ENCODE measurements at places on chromosomes 13 and 19. TPM values are rescaled to one million over a fixed set of nuclear protein-coding genes. Genes with fewer than 3 reads are reported as not detected.

Gene ACP7
- not detected for polyA plus RNA-seq

Gene OR7D2
- polyA plus RNA-seq, result 0.43 TPM

Gene CYP4F8
- not detected for polyA plus RNA-seq

Gene ZNF888
- 2.1 TPM for polyA plus RNA-seq

Gene ACER1
- not detected for polyA plus RNA-seq

Gene CEACAM3
- polyA plus RNA-seq, result not detected

Gene BEST2
- polyA plus RNA-seq, result not detected

Gene CAMSAP3
- polyA plus RNA-seq, result 0.44 TPM

Gene LCP1
- 835 TPM for polyA plus RNA-seq

Gene RUBCNL
- 82.6 TPM for polyA plus RNA-seq

Gene HCN2
- polyA plus RNA-seq, result not detected

Gene ZNF296
- polyA plus RNA-seq, result 74.4 TPM

Gene FXYD3
- not detected for polyA plus RNA-seq

Gene GSX1
- polyA plus RNA-seq, result not detected

Gene PEX11G
- polyA plus RNA-seq, result 2.8 TPM

Gene ZNF816
- polyA plus RNA-seq, result 9.2 TPM

Gene KLK8
- polyA plus RNA-seq, result not detected

Gene CGB5
- not detected for polyA plus RNA-seq

Gene CD33
- polyA plus RNA-seq, result 0.55 TPM

Gene NLRP5
- not detected for polyA plus RNA-seq

Gene ATP13A1
- 59.0 TPM for polyA plus RNA-seq

Gene FAM216B
- polyA plus RNA-seq, result not detected

Gene ZNF540
- polyA plus RNA-seq, result 5.1 TPM

Gene MISP3
- 0.16 TPM for polyA plus RNA-seq

Gene APOC4
- not detected for polyA plus RNA-seq

Gene CDX2
- polyA plus RNA-seq, result not detected

Gene DENND1C
- 80.7 TPM for polyA plus RNA-seq

Gene SYT3
- not detected for polyA plus RNA-seq

Gene C1QTNF9B
- polyA plus RNA-seq, result not detected

Gene TMEM150B
- polyA plus RNA-seq, result not detected

Gene MVB12A
- polyA plus RNA-seq, result 22.2 TPM

Gene PODNL1
- polyA plus RNA-seq, result not detected

Gene SIGLEC14
- polyA plus RNA-seq, result 15.0 TPM

Gene SLC7A10
- polyA plus RNA-seq, result not detected

Gene CCDC159
- polyA plus RNA-seq, result 24.1 TPM

Gene SPTBN4
- not detected for polyA plus RNA-seq

Gene COL5A3
- not detected for polyA plus RNA-seq

Gene CRTC1
- polyA plus RNA-seq, result 1.7 TPM

Gene C19orf67
- not detected for polyA plus RNA-seq

Gene RFX1
- polyA plus RNA-seq, result 3.7 TPM

Gene FFAR2
- polyA plus RNA-seq, result not detected

Gene CBARP
- polyA plus RNA-seq, result not detected

Gene SELENOV
- polyA plus RNA-seq, result not detected

Gene SUGP2
- polyA plus RNA-seq, result 11.8 TPM

Gene POU2F2
- 89.1 TPM for polyA plus RNA-seq

Gene LSR
- polyA plus RNA-seq, result 49.1 TPM

Gene ATP1A3
- polyA plus RNA-seq, result 1.2 TPM

Gene PRR19
- 0.55 TPM for polyA plus RNA-seq

Gene ZNF43
- 17.0 TPM for polyA plus RNA-seq
